T1000 (cell line): ENCODE measurements at places on chromosomes 4 and X.
A peak's percentile ranks its signal among the peaks of the same experiment; 100 is the strongest.

DNA sequence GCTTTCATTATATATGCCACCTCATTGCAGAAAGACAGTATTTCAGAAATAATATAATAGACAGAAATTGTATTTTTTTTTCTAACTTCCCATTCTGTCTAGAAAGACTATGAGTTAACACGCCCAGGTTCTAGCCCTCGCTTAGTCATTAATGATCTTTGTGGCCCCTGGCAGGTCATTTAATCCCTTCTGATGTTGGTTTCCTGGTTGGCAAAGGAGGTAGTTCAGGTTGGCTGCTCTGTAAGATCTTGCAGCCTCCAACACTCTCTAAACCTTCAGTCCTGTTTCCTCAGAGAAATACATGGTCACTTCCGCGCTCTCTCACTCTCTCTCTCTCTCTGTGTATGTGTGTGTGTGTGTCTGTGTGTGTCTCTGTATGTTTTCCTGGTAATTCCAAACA, 156.3 kb upstream of the NOCT start:
- DNase-seq = no peak

GRCh38 chrX:42465821-42466220, 312.1 kb downstream of the PPP1R2C start:
- no peak for DNase-seq

DNA sequence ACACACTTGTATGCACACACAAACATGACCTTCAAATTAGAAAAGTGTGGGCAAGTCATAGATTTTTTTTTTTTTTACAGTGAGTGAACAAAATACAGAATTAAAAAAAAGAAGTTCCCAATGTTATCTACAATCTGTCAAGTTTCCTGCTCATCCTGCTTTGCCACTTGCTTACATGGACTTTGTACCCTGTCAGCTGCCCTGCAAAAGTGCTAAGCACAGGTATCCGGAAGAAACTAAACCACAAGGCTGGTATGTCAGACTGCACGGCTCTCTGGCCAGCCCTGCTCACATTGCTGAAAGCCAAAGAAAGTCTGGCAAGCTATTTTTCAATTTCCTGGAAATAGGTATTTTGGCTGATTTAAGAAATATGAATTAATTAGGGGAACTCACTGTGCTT, 38.9 kb upstream of the BCLAF3 start:
- no peak for DNase-seq

GRCh38 chrX:19670321-19670750, 155.0 kb upstream of the MAP3K15 start:
- no peak for DNase-seq

DNA sequence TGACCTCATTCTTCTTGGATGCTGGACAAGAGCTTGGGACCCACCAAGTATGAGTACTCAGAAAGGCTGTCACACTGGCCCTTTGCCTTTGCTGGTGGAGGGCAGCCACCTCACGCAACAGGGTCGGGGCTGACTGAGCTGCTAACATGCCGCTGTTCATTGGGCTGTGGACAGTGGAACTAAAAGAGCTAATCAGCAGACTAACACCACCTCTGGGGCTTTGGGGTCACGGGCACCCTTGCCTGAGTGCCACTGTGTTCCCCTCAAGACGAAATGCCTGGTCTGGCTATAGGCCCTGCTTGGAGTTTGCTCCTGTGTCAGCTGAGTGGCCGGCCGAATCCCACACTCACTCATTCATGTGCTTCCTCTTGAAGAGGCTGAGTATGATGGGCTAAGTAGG, 559.6 kb downstream of the SPRY1 start:
- DNase-seq = no peak

GRCh38 chr4:137116144-137116543, 416.1 kb downstream of the PCDH18 start:
- DNase-seq = no peak

- DNase-seq = no peak
Observed at GRCh38 chrX:152871260-152871659, 26.6 kb upstream of the ZNF185 start.

DNA sequence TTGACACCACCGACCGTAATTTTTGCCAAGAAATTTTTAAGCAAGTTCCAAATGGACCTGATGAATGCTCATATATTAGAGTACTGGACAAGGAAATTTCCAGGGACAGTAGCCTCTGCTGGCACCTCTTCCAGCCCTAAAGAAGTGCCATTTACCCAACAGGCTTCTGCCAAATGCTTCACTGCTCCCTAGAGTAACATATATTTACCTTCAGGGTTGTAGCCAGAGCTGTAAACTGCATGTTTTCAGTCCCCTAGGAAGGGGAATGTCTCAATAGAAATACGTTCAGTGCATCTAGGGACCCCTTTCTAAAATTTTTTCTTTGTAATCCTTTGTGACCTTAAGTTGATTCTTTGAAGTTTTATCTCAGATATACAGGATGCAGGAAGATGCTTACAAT, 143.1 kb upstream of the SMAD1 start:
- DNase-seq = no peak

GRCh38 chr4:128225148-128225547, 62.5 kb downstream of the PGRMC2 start:
- DNase-seq = no peak

- no peak for DNase-seq
Observed at GRCh38 chrX:150574559-150575418, 6.4 kb downstream of the MTM1 start.

- no peak for DNase-seq
Observed at GRCh38 chr4:21827575-21827974, 121.0 kb downstream of the KCNIP4 start.

DNA sequence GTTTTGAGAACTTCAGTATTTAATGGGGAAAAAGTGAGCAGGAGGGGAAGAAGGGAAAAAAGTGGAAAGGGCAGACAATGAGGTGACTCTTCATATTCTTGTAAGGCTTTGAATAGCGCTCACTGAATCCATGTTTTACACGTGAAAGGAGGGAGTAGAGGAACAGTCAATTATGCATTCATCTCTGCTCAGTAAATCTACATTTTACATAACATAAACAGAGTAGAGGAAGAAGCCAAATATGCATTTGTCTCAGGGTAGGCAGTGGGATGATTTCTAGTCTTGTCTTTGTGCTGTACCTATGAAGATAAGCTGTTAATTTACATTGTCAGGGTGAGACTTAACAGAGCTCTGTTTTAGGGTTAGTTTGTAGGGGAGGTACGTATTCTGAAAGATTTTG, 19.4 kb upstream of the ELF2 start:
- no peak for DNase-seq

DNA sequence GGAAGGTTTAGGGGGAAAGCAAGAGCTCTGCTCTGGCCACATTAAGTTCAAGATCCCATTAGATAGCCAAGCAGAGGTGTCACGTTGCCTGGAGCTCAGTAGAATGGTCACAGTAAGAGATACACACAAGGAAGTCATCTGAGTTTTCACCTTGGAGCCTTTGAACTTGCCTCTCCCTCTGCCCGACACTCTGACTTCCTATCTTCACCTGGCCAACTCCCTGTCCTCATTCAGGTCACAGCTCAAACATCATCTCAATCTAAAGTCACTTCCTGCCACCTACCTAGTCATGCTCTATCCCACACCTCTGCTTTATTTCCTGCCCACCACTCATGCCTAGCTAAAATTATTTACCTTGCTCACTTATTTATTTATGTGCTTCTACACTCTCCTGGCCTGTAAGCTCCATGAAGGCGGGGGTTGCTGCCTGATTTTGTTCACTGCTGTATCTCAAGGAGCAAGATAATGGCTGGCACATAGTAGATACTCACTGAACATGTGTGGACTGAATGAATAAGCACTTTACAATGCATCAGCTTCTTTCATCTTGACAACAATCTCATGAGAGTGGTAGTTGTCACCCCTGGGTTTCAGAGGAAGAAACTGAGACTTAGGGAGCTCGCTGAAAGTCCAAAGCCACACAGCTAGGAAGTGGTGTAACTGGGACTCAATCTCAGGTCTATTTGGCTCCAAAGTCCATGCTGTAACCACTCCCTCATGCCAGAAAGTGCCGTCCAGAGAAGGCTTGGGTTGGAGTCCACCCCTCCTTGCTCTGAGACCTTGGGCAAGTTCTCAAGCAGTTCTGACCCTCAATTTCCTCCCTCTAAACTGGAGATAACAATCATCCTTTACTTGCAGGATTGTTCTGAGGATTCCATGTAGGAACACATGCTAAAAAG, 40.3 kb downstream of the EFNB1 start:
- DNase-seq = no peak

DNA sequence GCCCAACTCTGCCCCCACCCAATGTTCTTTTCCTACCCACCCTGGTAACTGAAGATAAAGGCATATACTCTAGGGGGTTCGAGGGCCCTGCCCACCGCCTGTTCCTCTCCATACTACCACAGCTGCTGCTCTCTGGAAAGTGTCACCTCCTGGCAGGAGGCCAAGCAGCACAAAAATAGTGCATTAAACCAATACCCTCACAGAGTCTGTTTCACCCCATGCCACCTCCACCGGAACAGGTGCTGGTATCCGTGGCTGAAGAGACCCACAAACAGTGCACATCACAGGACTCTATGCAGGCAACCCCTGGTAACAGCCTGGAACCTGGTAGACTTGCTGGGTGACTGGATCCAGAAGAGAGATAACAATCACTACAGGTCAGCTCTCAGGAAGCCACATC, 85.1 kb upstream of the CTSO start:
- DNase-seq = no peak

DNA sequence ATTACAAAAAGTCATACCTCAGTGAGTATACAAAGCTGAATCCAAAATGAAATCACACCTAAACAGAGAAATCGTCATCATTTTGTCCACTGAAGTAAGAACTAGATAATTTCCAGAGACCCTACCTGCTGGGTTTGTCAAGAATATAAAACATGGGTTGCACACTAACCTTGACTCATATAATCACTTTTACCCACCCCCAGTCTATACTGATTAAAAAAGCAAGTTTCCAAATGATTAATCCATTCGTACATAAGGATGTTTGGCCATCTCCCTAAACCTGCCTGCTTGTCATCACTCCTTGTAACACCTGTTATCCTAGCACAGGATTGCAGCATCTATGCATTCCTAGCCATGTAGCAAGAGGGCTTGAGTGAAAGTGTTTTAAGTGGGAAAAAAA, 4.7 kb downstream of the RAP2C start:
- no peak for DNase-seq

GRCh38 chrX:74925225-74926088, at the start of gene NEXMIF:
Gene NEXMIF (minus strand): TSS chrX:74925452.
- DNase-seq = peak; percentile 4

DNA sequence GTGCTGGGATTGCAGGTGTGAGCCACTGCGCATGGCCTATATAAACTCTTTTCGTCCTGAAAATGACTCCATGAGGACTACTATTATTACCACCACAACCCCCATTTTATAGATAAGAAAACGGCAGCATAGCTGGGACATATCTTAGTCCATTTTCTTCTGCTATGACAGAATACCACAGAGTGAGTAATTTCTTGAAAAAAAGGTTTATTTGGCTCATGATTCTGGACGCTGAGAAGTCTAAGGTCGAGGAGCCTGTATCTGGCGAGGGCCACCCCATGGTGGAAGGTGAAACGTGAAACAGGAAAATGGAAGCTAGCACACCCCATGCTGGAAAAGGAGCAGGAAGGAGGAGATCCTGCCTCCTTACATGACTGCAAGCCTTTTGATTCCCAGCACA, 68.9 kb downstream of the SMIM20 start:
- no peak for DNase-seq

GRCh38 chr4:17787315-17787714, 5.9 kb upstream of the FAM184B start:
- DNase-seq = no peak

DNA sequence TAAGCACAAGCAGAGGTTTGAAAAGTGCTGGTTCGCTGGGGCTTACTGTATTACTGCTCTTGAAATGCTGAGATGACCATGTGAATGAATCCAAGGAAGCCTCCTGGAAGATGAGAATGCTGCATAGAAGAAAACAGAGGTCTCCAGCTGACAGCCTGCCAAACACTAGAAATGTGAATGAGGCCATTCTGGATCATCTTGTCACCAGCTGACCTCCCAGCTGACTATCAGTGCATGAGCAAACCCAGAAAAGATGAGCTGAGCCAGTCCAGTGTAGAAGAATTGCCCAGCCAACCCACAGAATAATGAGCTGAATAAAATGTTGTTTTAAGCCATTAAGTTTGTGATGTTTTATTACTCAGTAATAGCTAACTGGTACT, 49.1 kb upstream of the DYNLT3 start:
- no peak for DNase-seq

- no peak for DNase-seq
Observed at GRCh38 chr4:115219315-115219860, 106.0 kb upstream of the NDST4 start.

GRCh38 chr4:14111730-14112181, 484.2 kb upstream of the BOD1L1 start:
- DNase-seq = peak; percentile 94

GRCh38 chr4:136829280-136829679, 703.0 kb downstream of the PCDH18 start:
- DNase-seq = no peak

DNA sequence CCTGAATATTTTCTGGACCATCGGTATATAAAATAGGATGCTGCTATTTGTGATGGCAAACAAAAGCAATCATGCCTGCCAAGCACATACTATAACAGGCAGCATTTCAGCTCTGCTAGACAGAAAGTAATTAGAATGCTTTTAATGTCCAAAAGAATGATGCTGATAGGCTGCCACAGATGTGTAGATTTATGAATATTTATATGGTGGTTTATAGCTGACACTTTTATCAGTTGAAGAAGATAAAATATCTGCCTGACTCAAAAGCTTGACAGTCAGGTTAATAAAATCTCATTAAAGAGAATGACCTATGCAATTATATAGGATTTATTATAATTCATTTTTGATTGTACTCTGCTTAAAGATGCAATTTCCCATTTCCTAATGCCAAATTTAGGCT, 4.0 kb downstream of the BEND4 start:
- DNase-seq = no peak

GRCh38 chrX:131812847-131813825, 210.0 kb upstream of the STK26 start:
- no peak for DNase-seq

GRCh38 chrX:21166272-21166982, 207.8 kb upstream of the CNKSR2 start:
- no peak for DNase-seq

DNA sequence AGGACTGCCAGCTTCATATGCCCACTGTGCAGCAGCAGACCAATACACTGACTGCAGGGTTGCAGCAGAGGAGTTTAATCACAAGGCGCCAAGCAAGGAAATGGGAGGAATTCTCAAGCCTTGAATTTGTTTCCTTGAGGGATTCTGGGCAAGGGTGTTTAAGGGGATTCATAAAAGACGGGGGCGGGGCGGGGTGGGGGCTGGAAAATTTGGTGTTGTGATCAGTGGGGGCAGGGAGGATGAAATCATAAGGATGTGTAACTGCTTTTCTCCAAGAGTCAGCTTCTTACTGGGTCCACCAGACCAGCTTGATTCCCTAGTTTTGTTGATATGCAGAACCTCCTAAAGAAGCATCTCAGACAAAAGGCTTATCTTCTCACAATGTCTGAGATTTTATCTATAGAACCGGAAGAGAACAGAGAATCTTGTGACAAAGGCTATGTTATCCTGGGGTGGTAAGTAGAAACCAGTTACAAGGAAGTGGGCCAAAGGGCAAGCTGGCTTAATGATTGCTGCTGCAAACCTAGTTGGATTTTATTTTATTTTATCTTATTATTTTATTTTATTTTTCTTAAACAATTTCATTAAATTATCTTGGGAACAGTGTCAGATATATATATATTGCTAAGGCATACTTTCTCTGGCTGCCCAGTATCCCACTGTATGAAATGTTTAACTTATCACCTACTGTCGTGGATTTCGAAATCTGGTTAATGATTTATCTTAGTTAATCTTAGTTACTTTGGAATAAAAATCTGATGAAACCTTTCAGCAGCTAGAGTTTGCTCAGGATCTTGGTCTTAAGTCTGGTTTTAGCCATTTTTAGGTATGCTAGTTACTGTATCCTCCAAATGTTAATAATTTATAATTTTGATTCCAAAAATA, 276.4 kb downstream of the RPA4 start:
- no peak for DNase-seq
